ENCODE measurements at places on chromosomes 16 and 17. TPM values are rescaled to one million over a fixed set of nuclear protein-coding genes. Genes with fewer than 3 reads are reported as not detected.

Gene LRRC3C
- not detected for total RNA-seq

Gene RPAIN
- 35.1 TPM for total RNA-seq

Gene NTN3
- 0.28 TPM for total RNA-seq

Gene KRT10
- total RNA-seq: 4.9 TPM

Gene PRSS36
- total RNA-seq: 7.3 TPM

Gene SOX9
- total RNA-seq: 5.4 TPM

All from adrenal gland (tissue), 19 donors.